Activated naive CD4-positive, alpha-beta T cell treated with Interleukin-2 at 50 U/mL for 16 hours (primary cell): ENCODE measurements at places on chromosomes 1 and 21.

DNA sequence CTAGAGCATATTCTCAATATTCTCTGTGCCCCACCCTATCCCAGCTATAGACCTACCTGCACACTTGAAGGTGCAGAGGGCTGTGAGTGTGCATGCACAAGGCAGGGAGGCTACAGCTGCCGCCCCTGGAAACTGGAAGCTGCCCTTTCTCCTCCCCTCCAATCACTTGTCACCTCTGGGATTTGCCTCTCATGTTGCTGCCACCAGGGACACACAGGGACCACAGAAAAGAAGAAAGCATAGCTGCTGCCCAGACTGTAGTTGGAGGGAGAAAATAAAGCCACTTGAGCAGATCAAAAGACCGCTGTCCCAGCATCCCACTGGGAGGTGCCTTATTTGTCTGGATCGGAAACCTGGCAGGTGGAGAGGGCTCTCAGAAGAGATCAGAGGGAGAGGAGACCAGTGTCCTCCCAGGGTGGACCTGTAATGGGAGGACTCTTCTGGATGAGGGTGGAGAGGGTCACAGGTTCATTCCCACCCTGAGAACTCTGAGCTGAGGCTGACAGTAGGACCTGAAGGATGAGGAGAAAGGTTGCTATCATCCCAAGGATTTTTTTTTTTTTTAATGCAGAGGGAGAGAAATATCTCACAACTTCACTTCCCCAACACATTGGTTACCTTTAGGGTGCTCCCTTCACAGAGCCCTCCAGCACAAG is 7.6 kb upstream of the INPP5B start:
- no peak for DNase-seq

GRCh38 chr1:10825592-10825991 is 29.1 kb upstream of the CASZ1 start:
- no peak for DNase-seq

DNA sequence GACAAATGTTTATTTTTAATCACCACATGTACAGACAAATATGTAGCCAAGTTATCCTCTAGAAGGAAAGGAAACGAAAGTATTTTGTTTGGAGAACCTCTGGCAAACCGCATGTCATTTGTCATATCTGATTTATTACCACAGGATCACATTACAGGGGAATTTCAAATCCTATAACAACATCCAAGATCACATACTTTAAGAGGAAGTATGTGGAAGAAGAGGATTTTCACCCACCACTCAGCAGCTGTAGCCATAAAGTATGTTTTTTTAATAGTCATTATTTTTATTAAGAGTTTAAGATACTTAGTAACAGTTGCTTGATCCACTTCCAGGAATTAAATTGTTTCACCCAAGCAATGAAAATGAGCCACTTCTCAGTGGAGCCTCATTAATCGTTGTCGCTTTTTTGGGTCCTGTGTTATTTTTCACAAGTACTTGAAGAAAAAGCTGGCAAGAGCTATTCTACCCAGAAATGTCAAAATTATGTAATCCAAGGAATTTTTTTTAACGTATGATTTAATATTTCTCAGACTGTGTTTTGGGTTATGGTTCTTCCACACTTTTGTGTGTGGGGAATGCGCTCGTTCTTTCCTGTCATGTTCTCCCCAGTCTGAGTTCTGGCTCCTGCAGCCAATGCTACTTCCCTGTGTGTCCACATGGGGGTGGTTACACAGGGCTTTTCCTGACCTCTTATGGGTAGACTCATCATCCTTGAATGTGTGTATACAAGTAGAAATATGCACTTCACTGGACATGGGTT is 6.9 kb downstream of the SERTAD4 start:
- no peak for DNase-seq

- DNase-seq = no peak
These were observed 26.5 kb upstream of the KRTAP19-8 start for GRCh38 chr21:31064803-31065202.

GRCh38 chr1:208942394-208943130 is 641.0 kb upstream of the CAMK1G start:
- DNase-seq = no peak

- DNase-seq = no peak
These were observed 1.4 kb downstream of the SPTA1 start for GRCh38 chr1:158685085-158685484.

GRCh38 chr1:77975386-77975785 is 3.5 kb downstream of the FUBP1 start:
- no peak for DNase-seq

GRCh38 chr1:188355847-188356246 is 1527.1 kb downstream of the PLA2G4A start:
- no peak for DNase-seq

DNA sequence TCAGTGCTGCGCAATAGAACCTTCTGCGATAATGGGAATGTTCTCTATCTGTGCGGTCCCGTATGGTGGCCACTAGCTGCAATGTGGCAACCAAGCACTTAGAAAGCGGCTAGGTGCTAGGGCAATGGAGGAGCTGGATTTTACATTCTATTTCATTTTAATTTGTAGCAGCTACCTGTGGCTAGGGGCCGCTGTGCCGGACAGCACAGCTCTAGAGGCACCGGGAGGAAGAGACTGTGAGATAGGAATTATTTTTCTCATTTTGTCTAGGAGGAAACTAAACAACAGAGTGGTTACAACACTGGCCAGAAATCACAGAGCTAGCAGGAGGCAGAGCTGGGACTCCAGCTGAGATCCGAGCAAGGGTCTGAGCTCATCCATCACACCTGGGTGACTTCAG is 130.6 kb upstream of the CD34 start:
- DNase-seq = no peak

- no peak for DNase-seq
These were observed 85.6 kb downstream of the EPS15 start for GRCh38 chr1:51433269-51433971.

GRCh38 chr1:47894410-47895278 is 102.5 kb downstream of the TRABD2B start:
- DNase-seq = no peak

GRCh38 chr1:202113690-202114300 is 8.9 kb upstream of the GPR37L1 start:
- no peak for DNase-seq

DNA sequence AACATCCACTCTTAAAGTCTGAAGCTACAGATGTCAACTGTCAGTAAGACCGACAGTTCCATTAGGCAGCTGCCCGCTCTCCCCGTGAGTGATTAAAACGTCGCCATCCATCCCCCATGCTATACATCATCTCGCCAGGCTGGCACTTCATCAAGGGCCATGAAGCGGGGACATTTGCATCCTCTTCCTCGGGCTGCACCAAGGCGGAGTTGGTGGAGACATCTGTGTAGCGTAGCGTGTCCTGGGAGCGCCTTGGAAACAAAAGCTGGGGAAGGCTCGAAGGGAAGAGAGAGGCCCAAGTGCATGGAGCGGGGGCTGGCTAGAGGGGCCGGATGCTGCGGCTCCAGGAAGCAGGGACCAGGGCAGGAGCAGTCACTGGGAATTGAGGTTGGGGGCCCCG is 250.1 kb downstream of the KAZN start:
- no peak for DNase-seq

GRCh38 chr1:108100148-108100547 is 100.0 kb downstream of the SLC25A24 start:
- DNase-seq = no peak

DNA sequence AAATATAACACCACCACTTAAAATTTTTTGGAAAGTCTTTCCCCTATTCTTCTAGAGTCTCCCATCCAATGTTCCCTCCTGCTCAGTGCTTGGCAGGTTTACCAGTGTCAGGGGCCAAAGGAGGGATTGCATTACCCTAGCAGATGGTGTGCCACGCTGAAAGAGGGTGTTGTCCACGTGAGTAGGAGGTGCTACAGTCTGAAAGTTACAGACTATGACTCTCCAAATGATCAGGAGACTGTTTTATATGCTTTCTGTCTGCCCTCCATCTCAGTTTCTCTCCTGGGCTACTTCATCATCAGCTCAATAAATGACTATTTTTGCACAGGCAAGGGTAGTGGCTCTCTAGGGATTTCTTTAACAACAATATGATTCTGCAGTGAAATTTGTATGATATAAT is 31.3 kb upstream of the ANGPTL7 start:
- no peak for DNase-seq

GRCh38 chr1:54238353-54239034 is 38.5 kb downstream of the MRPL37 start:
- DNase-seq = no peak

- no peak for DNase-seq
These were observed 139.1 kb downstream of the BRINP2 start for GRCh38 chr1:177309880-177310279.

DNA sequence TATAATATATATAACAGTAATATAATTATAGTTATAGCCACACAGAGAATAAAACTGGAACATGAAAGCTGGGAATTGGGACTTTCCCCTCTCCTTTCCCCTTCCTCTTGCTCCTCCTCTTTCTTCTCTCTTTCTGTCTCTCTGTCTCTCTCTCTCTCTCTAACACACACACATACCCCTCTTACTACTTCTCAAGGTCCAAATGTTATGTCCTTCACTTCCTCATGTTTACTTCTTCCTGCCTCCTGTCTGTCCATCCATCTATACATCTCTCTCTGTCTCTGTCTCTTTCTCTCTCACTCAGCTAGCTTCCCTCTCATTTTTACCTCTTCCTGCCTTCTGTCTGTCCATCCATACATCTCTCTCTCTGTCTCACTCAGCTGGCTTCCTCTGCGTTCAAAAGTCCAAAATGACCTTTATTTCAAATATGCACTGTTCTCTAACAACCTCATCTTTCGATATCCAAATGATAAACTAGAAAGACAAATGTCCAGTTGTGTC is 261.1 kb downstream of the SIPA1L2 start:
- no peak for DNase-seq

GRCh38 chr1:230128569-230129285 is 61.7 kb downstream of the GALNT2 start:
- no peak for DNase-seq

- no peak for DNase-seq
These were observed 43.6 kb downstream of the GNB1 start for GRCh38 chr1:1847061-1847850.

DNA sequence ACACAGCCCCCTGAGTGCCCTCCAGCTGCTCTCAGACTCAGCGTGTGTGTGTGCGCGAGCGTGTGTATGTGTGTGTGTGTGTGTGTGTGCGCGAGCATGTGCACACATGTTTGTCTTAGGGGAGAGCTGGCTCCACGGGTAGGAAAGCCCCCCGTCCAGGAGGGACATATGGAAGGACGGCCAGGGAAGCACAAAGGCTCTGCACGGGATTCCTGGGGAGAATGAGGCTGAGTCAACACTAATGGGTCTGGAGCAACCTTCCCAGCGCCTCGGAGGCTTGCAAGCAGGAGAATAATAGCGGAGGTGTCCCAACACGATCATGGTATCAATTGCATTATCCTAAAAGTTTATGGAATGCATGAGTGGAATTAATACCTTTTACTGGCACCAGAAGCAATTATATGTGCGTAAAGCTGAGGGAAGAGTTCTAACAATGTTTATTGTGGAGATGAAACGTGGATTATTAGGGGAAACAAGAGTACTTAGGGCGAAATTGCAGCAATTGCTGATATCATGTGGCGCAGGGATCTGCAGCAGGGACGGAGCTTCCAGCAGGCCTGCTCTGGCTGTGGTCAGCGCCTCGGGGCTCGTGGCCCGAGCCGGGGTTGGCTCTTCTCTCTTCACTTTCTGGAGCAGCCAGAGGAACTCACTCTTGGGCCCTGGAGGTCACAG is 40.3 kb upstream of the CCDC27 start:
- DNase-seq = no peak

GRCh38 chr1:202765721-202766120 is 42.5 kb downstream of the KDM5B start:
- DNase-seq = no peak

GRCh38 chr1:156945881-156946661 is 25.6 kb downstream of the LRRC71 start:
- DNase-seq = no peak

- DNase-seq = no peak
These were observed 14.2 kb downstream of the UCK2 start for GRCh38 chr1:165841582-165842017.

- DNase-seq = no peak
These were observed 37.1 kb downstream of the NEXN start for GRCh38 chr1:77925518-77925917.

- DNase-seq = no peak
These were observed 25.4 kb downstream of the IVNS1ABP start for GRCh38 chr1:185291652-185292051.

- no peak for DNase-seq
These were observed 227.1 kb upstream of the MAP1LC3C start for GRCh38 chr1:242225767-242226573.

DNA sequence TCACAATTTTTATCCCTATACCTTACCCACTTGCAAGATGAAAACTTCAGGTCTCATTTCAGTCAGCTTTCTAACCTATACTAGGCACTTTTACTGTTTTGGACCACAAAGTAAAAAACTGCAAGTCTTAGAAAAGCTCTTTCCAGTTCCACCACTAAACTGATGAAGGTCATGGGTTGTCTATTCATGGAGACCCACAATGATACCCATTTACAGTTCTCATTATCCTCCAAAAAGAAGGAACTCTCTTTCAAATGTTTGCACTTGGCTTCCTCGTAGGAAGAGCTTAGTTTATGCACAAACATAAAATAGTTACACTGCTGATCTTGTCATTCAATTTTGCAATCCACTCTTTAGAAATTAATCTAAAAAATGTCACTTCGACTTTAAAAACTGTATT is 9.3 kb downstream of the ZNF281 start:
- no peak for DNase-seq

DNA sequence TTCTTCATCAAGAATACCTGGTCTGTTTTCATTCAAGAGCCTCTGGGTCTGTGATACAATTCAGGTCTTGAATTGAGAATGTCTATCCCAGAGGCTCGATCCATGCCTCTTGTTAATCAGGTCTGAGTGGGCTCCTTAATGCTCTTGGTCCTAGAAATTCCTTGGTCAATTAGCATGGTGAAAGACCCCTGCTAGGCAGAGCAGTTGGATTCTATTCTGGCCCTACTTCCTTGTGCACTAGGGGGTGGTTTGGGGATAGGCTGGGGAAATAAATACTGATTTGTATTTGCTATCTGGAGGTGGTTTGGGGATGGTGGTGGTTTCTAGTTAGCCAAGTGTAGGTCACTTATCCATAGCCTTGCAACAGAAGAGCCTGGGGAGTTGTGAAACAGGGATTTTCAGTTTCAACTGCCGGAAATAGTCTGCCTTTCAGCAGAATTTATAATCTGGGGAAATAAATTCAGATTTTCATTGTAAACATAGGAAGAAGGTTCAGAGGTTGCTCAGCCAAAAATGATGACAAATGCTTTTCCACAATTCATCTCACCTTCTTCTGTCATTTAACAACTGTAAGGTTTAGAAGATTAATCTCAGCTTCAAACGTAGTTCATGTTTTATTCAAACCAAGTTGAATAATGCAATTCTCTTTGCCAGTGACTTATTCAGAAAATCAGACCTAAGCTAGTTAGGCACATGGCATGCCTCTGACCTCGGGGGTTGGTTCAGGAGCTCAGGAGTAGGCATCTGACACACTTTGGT is 22.2 kb upstream of the SCAF4 start:
- no peak for DNase-seq

DNA sequence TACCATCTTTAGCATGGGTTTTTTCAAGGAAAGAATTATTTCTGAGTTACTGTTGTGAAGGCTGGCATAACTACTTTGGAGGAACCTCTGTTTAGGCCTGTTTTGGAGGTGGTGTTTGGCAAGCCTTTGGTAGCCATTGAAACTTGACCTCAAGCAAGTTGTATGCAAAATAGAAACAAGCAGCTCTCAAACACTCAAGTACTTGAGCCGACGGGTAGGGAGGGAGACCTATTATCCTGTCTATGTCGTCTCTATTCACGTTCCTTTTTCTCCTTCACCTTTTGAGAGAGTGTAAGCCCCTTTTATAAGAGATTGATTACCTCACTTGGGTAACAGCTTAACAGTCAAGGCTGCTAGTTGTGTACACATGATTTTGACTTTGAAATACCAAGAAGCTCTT is 878.3 kb upstream of the CXADR start:
- DNase-seq = no peak
